ENCODE measurements at places on chromosomes 1 and 21. TPM values are rescaled to one million over a fixed set of nuclear protein-coding genes. Genes with fewer than 3 reads are reported as not detected.

DNA sequence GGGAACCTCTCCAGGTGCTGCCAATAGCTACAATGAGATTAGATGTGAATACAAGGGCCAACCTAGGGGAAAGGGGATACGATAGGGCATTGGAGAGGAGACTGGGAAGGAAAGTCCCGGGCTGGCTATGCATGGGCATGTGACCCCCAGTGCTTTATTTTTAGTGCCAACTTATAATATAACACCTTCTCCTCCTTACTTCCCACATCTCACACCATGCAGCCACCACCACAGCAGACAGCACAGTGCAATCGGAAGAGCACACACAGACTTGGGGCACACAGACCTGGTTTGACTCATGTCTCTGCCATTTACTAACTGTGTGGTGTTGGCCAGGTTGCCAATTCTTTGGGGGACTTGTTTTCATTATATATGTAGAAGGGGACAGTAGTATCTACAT is 85.4 kb downstream of the TOMM20 start:
- no peak for DNase-seq

Gene ALX3
- not detected for total RNA-seq

Gene KIF17
- total RNA-seq: 0.43 TPM

DNA sequence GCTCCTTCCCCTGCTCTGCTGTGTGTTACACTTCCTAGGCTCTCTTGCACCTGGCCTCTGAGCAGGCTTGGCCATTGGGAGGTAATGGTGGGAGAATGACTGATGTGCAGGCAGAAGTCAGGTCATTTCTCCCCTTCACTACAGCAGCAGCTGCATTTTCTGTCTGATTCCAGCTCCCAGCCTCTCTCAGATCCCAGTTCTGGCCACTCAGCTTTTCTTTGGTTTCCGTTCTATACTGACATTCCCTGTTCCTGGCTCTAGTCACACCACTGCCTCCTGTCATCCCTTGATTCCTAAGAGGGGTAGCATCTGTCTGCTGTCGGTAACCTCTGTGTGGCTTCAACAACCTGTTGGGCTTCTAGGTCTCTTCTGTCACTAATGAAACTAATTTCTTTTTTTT is 127.7 kb upstream of the HOOK1 start:
- DNase-seq: no peak

DNA sequence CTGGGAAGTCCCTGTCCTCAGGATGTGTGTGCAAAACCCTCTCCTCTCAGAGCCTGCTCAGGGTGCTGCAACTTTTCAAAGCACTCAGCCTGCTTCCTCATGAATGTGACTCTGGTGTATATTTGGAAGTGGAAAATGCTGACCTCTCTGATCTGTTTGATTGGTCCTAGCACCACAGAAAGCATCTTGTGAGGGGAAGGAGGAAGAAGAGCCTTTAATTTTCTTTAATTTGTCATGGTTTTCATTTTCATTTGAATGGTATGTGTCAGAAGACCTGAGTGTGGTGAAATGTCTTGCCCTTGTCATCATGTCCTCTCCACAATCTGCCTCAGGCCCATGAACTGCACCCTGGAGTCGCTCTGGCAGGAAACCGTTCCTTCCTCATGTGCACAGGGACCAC is 383.5 kb downstream of the NTNG1 start:
- no peak for DNase-seq

DNA sequence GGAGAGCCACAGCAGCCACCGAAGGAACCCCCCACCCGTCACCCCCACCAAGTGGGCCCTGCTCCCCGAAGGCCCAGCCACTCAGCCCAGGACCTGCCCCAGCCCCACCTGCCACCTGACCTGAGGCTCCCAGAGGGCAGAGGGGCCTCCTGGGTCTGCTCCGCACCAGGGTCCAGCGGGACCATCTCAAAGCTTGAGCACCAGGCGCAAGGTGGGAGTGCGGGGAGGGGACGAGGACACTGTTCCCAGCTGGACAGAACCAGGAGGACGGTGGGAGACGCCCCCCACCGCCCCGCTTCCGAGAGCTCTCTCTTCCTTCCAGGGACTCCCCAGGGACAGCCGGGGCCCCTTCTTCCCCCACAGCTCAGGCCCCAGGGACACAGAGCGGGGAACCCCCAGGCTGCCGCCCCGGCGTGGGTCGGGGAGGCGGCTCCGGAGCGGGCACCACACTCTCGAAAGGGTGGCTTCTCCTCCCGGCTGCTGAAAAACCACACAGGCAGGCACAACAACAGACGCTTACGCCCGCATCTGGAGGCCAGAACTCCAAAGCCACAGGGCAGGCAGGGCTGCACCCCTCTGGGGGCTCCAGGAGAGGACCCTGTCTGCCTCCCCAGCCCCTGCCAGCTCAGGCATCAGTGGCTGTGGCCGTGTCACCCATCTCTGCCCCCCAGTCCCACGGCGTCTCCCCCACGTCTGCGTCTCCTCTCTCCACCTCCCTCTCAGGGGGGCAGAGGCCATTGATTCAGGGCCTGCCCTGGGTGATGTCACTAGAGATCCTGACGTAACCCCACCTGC is 1.9 kb upstream of the TTLL10 start:
- no peak for DNase-seq

GRCh38 chr1:219398815-219399396 is 214.0 kb downstream of the ZC3H11B start:
- DNase-seq: no peak

DNA sequence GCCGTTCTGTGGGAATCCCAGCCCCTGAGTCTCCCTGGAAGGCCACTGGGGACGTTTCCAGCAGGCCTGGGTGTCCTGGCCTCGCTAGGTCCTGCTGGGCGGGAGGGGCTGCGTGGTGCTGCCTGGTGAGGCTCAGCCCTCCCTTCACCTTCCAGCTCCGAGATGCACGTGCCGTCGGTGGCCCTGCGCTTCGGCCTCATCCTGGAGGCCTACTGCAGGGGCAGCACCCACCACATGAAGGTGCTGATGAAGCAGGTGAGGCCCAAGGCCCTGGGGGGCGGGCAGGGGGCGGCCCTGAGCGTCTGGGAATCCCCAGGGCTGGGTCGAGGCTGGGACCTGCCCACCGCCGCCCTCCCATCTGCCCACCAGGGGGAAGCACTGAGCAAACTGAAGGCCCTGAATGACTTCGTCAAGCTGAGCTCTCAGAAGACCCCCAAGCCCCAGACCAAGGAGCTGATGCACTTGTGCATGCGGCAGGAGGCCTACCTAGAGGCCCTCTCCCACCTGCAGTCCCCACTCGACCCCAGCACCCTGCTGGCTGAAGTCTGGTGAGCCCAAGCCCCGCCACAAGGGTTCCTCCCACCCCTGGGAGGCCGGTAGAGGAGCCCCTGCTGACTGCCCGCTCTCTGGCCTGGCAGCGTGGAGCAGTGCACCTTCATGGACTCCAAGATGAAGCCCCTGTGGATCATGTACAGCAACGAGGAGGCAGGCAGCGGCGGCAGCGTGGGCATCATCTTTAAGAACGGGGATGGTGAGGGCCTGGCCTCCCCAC is 70.3 kb downstream of the PIK3CD start:
- DNase-seq: no peak

GRCh38 chr1:169511316-169512005 is 25.7 kb upstream of the SLC19A2 start:
- DNase-seq: no peak

GRCh38 chr1:224518528-224518927 is 83.9 kb upstream of the WDR26 start:
- DNase-seq: no peak

GRCh38 chr1:101367630-101368029 is 130.8 kb downstream of the S1PR1 start:
- DNase-seq: no peak

Gene DNM3
- 8.3 TPM for total RNA-seq

Gene TAS1R1
- not detected for total RNA-seq

DNA sequence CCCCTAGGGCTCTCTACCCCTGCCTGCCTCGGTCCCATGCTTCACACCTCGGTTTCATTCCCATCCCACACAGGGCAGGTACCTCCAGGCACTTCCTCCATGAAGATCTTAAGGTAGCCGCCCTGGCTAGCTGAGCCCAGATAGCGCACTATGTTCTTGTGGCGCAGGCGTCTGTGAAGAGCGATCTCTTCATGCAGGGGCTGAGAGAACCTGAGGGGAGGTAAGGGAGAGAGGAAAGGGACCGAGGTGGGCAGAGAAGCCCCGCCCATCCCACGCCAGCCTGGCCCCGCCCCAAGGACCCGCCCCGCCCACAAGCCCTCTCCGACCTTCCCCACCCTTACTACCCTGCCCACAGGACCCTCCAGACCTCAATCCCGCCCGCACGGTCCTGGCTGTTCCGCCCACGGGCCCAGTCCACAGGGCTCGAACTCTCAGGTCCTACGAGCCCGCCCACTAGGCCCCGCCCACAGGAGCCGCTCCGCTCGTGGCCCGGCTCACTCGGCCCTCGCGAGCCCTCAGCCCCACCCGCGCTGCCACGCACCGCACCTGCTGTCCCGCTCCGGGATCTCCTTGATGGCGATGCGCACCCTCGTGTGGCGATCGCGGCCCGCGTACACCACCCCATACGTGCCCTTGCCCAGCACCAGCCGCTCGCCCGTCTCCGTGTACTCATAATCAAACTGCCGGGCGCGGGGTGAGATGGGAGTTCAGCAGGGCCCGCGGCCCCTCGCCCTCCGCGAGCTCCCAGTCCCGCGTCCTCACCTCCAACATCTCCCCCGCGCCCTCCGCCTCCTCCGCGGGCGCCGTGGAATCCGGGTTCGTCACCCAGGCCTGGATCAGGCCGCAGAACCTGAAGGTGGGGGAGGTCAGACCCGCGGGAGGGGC is 6.4 kb downstream of the MAP3K6 start:
- DNase-seq: no peak

DNA sequence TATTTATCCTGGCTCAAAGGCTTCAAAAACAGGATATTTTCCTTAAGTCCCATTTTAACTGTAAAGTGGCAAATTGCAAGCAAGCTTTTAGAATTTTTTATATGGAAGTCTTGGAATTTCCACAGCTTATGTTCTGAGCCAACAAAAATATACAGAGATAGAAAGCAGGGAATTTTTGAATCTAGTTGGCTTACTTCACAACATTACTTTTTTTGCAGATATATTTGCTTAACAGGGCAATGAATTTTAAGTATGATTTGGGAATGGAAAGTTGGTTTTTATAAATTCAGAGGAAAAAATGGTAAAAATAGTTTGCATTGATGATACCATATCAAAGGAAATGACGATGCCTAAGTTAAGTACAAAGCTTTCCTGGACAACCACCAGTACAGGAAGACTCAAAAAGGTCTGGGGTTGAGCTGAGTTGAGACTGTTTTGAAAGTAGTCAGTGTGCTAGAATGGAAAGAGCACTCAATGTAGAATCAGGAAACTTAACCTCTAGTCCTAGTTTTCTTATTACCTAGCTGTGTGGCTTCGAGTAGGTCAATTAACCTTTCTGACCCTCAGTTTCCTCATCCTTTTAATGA is 11.0 kb upstream of the VCAM1 start:
- no peak for DNase-seq

Gene TRNP1
- 28.3 TPM for total RNA-seq

Gene RSPH1
- not detected for total RNA-seq

DNA sequence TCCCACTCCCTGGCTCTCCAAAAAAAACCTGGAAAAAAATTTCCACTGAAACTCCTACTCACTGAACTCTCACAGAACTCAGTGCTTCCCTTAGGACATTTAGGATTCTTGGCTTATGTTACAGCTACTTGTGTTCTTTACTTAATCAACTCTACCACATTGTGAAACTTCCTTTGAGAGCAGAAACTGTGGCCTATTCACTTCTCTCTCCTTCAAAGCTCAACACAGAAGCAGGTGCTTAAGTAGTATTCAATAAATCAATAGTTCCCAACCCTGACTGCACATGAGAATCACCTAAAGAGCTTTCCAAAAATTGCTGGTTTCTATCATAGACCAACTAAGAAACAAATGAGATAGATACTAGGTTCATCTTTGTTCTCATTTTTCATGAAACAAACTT is 67.9 kb upstream of the DMRTA2 start:
- DNase-seq: no peak

- no peak for DNase-seq
Observed at GRCh38 chr1:56200896-56201295, 378.5 kb downstream of the PLPP3 start.

Gene MRAP
- not detected for total RNA-seq

DNA sequence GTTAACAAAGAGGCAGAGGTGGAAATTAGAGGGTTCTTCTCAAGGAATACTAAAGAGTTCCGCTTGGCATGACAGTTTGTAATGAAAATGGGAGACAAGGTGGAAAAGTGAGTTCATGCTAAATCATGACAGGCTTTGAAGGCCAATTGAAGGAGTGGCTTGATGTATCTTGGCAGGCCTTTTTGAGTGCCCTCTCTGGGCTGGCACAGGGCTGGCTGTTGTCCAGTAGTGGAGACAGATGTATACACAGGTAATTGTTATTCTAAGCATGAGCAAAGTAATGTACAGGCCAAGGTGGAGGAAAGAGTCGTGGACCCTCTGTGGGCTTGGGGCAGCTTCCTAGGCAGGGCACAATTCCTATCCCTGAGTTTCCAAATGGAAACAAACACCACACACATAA is 196.7 kb upstream of the GALNT2 start:
- DNase-seq: no peak

DNA sequence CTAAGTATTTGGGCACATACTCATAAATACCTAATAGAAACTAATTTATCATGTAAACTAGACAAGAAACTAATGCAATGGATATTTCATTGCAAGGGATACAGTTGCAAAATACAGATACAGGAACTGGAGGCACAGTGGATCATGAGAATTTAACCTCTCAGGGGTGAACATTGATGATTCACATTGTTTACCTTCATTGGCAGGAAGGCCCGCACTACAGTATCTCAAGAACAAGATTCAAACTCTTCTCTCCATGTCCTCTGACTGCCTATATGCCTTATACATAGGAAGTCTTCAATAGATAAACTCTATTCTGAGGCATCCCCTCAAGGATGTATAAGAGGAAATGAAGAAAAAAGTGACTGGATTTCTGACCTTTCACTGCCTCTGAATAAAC is 18.4 kb upstream of the PTBP2 start:
- DNase-seq: no peak

- no peak for DNase-seq
Observed at GRCh38 chr1:6581561-6582305, 1.9 kb downstream of the ZBTB48 start.

- DNase-seq: no peak
Observed at GRCh38 chr1:5010236-5010635, 355.8 kb downstream of the AJAP1 start.

Gene TRABD2B
- not detected for total RNA-seq

DNA sequence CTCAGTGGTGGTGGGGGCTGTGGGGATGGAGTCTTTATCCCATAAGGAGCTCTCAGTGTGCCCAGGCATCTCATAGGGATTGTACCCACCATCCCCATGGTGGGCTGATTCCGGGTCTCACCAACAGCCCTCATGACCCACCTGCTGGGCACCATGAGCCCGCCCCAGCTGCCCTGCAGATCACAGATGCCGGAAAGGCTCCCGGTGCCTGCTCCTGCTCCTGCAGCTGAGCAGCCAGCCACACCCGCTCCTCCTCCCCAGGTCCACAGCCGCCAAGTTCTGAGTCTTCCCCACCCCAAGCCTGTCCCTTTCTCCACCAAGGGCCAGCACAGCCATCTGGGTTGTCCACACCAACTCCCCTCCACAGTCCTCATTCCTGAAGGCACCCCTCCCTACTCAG is 15.5 kb upstream of the TSPEAR start:
- no peak for DNase-seq

Gene KLF17
- not detected for total RNA-seq

- DNase-seq: peak; percentile 26
Observed at GRCh38 chr1:170530972-170531757, 801 bp upstream of the GORAB start.

Gene AADACL4
- not detected for total RNA-seq
